Endothelial cell of umbilical vein (primary cell): ENCODE measurements at places on chromosomes 11 and 22. TPM values are rescaled to one million over a fixed set of nuclear protein-coding genes. Genes with fewer than 3 reads are reported as not detected.

Gene EMID1
- 0.39 and 0.51 TPM in 2 replicates for total RNA-seq

DNA sequence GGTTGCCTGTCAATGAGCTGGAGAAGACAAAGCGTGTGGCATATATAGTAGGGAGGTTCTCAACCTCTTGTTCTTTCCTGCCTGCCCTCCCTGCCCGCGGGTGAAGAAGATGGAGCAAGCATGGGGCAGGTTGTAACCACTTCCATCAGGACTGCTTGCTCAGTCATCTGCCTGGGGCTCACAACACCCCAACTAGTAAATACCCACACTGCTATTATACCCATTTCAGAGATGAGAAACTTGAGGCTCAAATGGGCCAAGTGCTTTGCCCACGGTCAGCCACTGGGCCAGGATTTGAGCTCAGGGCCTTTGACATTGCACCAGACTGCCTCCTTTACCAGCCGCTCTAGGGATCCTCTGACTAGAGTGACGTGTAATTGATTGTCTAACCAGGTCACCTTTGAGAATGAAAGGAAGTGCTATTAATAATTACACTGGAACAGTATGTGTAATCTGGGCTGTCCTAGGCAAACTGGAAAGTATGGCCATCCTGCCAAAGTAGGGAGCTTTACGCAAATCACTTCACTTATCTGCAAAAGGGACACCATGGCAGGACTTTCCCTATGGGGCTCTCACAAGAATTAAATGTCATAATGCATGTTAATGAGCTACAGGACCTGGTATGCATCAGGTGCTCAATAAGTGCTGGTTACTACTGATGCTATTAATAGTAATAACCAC, 2.8 kb upstream of the CDC42EP1 start:
- peak; percentile 34 for DNase-seq

- DNase-seq, result no peak
Observed at GRCh38 chr11:71298761-71299181, 46.4 kb upstream of the SHANK2 start.

DNA sequence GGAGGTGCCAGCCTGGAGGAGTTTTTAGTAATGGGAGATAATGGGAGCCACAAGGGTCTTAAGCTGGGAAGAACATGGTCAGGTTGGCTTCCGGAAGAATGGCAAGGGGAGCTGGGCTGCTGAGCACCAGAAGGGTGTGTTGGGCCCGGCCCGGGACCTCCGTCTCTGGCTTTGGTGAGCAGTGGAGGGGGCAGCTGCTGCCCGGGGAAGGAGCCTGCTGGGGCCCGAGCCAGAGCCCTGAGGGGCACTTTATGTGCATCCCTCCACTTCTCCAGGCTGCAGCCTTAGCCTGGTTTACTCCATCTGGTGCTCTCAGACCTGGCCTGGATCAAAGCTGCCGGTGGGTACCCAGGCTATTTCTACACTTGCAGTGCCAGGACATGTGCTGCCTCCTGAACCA, 8.7 kb upstream of the NPAS4 start:
- DNase-seq, result no peak

DNA sequence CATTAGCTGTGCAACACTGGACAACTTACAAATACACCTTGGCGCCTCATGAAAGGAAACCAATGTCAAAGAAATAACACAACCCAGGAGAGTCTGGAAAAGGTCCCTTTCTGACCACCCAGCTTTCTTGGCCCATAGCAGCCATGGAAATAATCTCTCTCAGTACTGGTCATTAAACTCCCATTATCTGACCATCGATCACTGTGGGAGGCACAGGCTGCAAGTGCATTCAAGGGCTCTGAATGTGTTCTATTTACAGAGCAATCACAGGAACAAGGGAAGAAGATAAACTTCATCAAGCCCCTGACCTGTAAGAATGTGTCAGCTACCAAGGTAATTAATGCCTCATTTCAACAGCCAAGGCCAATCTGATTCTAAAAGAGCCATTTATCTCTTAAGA, 40.1 kb downstream of the CTSC start:
- DNase-seq, result no peak

Gene CD59
- total RNA-seq, result 1,084 and 1,141 TPM in 2 replicates

GRCh38 chr22:29797351-29797750, 30.2 kb downstream of the UQCR10 start:
- no peak for DNase-seq

DNA sequence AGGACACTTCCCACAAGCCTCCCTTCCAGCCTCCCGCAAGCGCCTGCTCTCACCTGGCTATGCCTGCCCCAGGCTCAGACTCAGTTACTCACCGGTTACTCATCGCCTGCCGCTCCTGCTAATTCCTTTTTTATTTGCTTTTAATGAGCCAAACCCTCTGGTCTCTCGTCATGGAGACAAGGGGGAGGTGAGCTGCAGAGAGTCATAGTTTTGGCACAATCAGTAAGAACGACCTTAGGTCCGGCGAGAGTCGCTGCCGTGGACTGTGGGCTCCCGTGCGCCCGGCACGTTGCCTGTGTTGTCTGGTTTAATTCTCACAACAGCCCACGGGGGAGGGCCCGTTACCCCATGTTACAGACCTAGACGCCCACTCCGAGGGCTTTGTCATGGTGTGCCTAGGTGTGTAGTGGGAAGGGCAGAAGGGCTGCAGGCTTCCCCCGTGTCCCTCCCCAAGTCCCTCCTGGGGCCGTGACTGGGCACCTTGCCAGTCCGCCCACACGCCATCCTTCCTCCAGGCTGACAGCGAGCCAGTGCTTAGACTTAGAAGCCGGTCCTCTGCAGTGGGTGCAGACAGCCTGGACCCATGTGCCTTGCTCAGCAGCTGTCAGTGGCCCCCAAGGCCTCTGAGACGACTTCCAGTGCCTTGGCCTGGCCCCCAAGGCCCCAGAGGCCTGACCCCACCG, 42.2 kb downstream of the WNT7B start:
- no peak for DNase-seq

- no peak for DNase-seq
Observed at GRCh38 chr11:35426351-35426750, 7.0 kb upstream of the SLC1A2 start.

Gene MUC2
- total RNA-seq, result not detected in 2 replicates

GRCh38 chr11:3044004-3044403, 13.2 kb downstream of the CARS1 start:
- DNase-seq, result no peak

Gene PRR33
- total RNA-seq, result not detected in 2 replicates

Gene OR8B2
- total RNA-seq, result not detected in 2 replicates

Gene SLC43A1
- 11.3 and 13.7 TPM in 2 replicates for total RNA-seq

- DNase-seq, result no peak
Observed at GRCh38 chr22:16963189-16963945, 44.7 kb downstream of the GAB4 start.

DNA sequence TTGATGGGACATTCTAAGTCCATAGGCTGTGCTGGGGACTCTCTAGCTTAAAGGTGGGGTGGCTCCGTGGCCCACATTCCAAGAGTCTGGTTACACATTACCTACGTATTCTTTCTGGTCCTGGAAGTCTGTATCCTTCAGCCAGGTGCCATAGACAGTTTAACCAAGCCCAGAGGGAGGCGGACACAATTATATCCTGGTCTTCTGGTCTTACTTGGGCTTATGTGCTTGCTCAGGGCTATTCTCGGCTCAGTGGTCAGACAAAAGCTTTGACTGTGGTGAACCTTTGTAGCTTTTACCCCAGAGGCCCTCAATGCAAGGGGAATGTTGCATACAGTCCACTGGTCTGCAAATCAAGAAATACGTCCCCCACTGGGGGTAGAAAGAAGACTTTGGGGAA, 3.4 kb upstream of the INCENP start:
- DNase-seq, result no peak

Gene RGL4
- total RNA-seq, result not detected in 2 replicates

DNA sequence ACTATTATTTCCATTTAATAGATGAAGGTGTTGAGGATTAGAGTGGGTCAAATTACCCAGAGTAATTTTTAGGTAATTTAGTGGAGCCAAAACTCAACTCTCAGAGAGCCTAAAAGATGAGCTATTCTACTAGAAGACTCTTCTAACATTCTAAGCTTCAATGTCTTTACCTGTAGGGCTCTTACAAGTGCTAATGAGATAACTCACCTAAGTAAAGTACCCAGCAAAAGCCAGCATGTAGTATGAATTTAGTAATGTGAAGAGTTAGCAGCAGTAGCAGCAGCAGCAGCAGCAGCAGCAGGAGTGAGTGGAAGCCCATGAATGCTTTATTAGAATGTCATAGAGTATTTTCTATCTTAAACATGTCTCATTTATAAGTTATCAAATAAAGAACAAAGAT, 1239.2 kb downstream of the FAM181B start:
- DNase-seq, result no peak

Gene KLHDC7B
- not detected in 2 replicates for total RNA-seq

DNA sequence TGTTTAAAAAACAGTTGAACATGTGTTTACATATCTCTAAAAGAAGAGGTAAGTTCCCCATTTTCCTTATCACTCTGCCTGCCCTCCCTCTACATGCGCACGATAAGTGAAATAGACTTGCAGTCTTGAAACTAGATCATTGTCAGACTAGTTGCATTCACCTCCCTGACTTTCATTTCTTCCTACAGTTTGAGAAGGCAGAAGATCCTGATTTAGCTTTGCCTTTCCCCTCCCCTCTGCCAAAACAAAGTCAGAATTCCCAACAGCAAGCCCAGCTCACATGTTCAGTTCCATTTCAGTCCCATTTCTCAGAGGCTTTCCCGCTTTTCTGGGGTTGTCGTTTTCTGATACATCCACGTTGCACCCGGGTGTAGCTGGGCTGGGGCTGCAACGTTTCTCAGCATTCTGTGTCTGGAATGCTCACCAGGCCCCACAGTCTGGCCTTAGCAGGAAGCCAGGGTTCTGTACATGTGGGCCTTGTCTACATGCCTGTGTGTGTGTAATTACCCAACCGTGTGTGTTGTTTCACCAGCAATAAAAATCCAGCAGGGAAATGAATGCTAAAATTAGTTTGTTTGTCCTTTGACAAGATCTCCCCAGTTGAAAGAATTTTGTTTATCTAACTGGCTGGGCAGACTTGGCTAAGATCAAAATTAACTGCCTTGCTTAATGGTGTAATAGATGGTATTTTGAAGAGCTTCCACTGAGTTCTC, 179.2 kb downstream of the DBX1 start:
- DNase-seq, result peak; percentile 88

DNA sequence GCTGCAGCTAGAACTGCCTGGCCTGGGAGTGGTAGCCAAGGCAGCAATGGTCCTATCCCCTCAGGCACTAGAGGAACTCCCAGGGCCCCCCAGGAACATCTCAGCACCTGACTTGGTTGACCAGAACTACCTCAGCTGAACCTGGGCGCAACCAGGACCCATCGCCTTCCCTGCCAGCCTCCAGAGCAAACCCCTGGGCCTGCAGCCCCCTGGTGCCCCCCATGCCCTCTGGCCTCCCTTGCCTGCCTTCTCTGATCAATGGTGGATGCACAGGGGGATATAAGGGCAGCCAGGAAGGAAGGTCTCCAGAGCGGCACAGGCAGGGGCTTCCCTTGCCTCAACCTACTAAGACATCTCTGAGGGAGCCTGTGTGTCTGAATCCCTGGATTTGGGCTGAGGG, 13.5 kb downstream of the MS4A10 start:
- DNase-seq, result no peak

Gene PHRF1
- 38.8 and 39.4 TPM in 2 replicates for total RNA-seq

Gene ADAMTS15
- not detected in 2 replicates for total RNA-seq

- DNase-seq, result no peak
Observed at GRCh38 chr22:26890870-26891269, 233.5 kb downstream of the MIAT start.

Gene APOBEC3A
- total RNA-seq, result not detected in 2 replicates

DNA sequence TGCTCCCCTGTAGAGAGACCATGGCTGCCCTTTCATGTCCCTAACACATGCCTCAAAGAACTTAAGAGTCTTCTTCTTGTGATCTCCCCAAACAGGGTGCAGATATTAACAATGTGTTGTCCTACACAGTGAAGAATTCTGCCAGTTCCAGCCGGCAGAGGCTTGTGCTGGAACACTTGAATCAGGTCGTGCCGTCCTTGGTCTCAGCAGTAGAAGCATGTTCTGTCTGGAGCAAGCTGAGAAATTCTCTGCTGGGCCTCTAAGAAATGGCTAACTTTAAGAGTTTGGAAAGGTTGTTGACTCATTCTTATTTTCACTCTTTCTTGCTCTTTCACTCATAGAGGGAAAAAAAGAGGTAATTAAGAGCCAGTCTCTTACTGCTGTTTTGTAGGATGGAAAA, 71.1 kb upstream of the SLC25A18 start:
- no peak for DNase-seq

DNA sequence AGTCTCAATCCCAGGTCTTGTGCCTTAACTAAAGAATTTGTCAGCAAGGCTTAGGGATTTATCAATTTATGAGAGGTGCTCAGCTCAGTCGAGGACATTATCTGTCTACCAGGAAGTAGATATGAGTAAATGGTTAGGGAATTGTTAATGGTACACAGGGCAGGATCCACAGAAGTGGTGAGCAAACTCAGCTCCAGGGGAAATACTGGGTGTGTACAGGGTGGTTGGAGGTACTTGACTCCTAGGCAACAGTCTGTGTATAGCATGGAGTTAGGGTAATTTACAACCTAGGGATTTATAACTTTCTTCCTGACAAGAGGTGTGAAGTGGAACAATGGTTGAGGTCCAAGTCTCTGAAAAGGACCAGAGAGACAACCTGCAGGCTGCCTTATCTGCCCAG, 123.4 kb upstream of the OR9Q1 start:
- no peak for DNase-seq

GRCh38 chr22:46077669-46078099, 72.6 kb upstream of the PPARA start:
- no peak for DNase-seq

Gene RNF121
- total RNA-seq, result 61.4 and 61.7 TPM in 2 replicates

DNA sequence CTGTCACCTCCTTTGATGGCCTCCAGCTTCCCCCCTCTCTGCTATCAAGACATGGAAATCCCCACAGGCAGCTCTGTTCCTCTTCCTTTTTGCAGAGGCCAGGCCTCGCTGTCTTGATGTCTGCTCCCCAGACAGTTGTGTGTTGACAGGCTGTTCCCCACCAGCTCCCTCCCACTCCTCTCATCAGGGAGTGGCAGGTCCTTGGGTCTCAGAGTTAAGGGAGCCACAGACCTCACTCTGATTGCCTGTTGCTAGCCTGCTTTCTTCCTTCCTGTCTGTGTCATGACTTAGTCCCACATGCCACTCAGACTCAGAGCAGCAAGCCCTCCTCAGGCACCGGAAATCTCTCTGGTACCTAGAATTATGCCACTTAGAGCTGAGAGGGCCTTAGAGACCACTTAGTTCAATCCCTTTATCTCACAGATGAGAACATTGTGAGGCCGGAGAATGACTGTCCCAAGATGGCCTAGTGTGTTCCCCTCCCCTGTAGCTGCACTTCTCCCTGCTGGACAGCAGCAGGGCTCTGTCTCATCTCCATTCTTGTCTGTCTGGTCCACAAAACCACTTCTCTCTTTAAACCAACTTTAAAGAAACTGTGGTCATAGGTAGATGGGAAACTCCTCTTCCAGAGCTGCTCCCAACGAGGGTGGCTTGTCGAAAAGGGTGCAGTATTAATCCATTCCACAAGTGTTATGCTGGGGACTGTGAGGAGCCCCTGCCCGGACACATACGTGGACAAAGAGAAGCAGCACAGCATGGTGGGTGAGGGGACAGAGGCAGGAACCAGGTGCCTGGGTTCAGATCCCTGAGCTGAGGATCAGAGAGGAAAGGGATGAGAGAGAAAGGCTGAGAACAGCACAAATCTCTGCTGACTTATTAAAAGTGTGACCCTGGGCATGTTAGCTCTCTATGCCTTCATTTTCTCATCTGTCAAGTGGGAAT, 4.2 kb downstream of the AMPD3 start:
- no peak for DNase-seq

Gene OR5A1
- total RNA-seq, result not detected in 2 replicates

Gene TREH
- not detected in 2 replicates for total RNA-seq
